ENCODE measurements at places on chromosomes 7 and 10.

GRCh38 chr7:143965280-143965679, 10.6 kb downstream of the OR2F1 start:
- no peak for DNase-seq

DNA sequence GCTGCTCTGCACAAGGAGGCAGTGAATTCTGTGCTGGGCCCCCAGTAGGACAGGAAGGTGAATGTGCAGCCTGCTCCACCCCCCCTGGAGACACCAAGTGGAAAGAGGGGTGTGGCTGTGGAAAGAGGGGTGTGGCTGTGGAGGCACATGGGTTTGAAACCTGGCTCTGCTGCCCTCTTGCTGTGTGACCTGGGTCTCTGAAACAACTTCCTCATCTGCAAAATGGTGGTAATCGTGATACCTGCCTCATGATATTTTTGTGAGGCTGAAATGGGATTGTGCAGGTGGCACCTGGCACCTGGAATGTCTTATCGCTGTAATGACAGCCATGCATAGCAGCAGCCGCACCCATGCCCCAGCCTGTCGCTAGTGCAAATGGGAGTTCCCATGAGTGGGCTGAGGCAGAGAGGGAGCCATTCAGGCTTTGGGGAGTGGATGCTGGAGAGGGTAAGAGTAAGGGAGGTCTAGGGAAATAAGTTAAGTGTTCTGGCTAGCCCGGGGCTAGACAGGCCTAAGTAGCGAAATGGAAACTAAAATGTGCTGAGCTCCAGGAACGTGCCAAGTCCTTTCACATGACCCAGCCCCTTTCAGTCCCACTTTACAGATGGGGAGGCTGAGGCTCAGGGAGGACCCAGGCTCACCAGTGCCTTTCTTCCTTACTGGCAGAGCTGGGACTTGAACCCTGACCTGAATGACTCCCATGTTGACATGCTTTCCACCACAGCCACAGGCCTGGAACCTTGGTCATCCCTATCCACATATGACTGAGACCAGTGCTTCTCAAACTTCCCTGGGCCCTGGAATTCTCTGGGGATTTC, 35.0 kb downstream of the C10orf105 start:
- no peak for DNase-seq

DNA sequence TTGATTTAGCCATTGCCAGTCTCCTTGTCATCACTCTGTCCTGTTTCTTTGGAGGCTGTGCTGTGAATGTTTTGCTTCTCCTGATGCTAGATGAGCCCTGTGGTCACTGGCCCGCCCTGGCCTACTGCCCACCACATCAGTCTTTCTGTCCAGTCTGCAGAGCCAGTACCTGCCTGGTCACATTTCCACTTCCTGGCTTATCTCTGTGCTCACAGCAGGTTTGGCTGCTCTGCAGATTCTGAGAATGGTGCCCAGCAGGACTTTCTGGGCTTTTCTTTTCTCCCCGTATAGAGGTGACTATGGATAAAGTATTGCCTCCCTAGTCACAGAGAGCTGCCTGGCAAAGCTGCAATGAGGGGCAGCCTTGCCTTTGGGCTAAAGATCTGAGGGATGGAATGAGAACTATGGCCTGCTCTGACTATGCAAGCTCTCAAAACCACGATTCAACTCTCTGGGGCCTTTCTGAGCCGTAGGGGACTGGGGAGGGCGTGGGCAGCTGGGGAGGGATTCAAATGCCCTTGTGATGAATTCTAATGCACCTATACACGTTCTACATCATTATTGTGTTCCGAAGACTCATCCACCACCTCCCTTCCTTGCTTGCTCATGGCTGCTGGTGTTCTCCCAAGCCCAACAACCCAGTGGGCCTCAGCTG, 410.4 kb upstream of the NPVF start:
- DNase-seq, result no peak

- DNase-seq, result peak; percentile 81
Observed at GRCh38 chr7:151382079-151382885, 27.6 kb downstream of the WDR86 start.

- no peak for DNase-seq
Observed at GRCh38 chr7:104176332-104176731, 31.5 kb downstream of the ORC5 start.

- no peak for DNase-seq
Observed at GRCh38 chr10:19857876-19858275, 41.6 kb downstream of the PLXDC2 start.

DNA sequence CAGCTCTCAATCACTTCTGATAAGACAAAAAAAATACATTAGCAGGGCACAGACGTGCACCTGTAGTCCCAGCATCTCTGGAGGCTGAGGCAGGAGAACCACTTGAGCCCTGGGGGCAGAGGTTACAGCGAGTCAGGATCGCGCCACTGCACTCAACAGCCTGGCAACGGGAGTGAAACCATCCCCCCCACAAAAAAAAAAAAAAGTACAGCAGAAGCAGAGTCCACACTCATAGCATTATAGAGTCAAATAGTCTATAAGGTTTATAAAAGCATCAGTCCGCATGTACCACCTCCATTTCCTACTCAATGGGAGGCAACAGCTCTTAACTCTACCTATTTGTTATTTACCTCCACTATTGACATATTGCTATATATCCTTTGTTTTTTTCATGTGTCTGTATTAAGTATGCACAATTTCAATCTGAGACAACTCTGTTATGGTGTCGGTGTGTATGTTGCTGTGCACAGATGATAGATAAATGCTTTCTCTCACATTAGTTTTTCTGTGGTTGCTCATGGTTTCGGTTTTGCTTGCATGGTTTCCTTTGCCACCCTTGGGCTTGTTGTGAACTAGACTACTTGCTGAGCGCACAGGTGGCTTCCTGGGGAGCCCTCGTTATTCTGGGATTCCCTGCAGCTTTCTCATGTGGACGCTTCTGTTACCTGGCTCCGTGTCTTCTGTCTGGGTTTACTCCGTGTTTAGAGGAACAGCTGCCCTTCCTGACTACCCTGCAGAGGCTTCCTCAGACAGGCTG, 40.4 kb downstream of the PROSER2 start:
- no peak for DNase-seq

DNA sequence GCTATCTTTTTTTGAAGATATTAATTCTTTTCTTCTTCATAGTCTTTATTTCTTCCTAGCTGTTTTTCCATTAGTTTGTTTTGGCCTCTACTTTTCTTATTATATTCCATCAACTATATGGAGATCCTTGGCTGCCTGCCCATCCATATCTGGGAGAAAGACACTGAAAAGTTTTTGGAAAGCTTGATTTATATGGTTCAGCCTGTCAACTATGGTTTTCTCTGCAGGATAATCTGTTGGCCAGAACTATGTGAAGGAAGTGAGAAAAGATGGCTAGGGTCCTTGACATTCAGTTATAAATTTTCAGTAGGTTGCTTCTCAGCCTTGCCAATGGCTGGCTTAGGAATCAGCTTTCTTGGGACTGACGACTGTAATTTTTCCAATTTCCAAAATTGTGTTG, 10.0 kb upstream of the CDK14 start:
- DNase-seq, result no peak

- DNase-seq, result no peak
Observed at GRCh38 chr7:113142385-113143119, 24.2 kb upstream of the SMIM30 start.

- no peak for DNase-seq
Observed at GRCh38 chr7:106032295-106032694, 69.2 kb downstream of the CDHR3 start.

- no peak for DNase-seq
Observed at GRCh38 chr10:43942096-43942850, 293.6 kb upstream of the ZNF32 start.

- no peak for DNase-seq
Observed at GRCh38 chr7:77197141-77197540, 2.5 kb downstream of the FGL2 start.

- no peak for DNase-seq
Observed at GRCh38 chr7:105878746-105879605, 2.6 kb upstream of the ATXN7L1 start.

- DNase-seq, result no peak
Observed at GRCh38 chr7:128801003-128801402, 9.2 kb downstream of the CCDC136 start.

DNA sequence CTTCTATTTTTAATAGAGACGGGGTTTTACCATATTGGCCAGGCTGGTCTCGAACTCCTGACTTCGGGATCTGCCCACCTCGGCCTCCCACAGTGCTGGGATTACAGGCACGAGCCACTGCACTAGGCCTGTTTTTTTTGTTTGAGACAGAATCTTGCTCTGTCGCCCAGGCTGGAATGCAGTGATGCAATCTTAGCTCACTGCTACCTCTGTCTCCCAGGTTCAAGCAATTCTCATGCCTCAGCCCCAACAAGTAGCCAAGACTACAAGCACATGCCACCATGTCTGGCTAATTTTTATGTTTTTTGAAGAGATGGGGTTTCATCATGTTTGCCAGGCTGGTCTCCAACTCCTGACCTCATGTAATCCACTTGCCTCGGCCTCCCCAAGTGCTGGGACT, 73.7 kb downstream of the TYW1B start:
- DNase-seq, result no peak

- no peak for DNase-seq
Observed at GRCh38 chr10:118499186-118499585, 96.3 kb downstream of the PRLHR start.

DNA sequence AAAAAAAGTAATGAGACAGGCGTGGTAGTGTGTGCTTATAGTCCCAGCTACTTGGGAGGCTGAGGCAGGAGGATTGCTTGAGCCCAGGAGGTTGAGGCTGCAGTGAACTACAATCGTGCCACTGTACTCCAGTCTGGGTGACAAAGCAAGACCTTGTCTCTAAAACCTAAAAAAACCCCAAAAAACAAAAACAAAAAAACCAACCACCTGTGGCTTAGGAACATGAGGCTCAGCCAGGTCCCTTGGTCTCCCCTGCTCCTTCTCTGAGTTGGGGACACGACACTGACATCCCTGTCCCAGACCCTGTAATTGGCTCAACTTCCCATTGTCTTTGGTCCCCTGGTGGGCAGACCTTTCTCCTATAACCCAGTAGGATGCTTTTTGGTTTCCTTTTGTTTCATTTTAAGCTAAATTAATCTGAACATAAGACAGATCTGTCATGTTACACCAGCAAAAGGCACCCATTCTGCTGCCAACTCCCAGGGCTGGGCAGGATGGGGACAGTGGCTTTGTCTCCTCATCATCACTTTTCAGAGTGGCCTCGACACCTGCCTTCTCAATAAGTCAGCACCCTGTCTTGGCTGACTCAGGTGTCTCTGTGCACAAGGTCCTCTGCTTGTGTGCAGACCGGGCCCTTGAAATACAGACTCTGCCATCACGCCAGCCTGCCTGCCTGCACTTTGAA, 74.4 kb downstream of the MYL10 start:
- DNase-seq, result no peak

- no peak for DNase-seq
Observed at GRCh38 chr10:6082496-6083395, 6.1 kb upstream of the RBM17 start.

DNA sequence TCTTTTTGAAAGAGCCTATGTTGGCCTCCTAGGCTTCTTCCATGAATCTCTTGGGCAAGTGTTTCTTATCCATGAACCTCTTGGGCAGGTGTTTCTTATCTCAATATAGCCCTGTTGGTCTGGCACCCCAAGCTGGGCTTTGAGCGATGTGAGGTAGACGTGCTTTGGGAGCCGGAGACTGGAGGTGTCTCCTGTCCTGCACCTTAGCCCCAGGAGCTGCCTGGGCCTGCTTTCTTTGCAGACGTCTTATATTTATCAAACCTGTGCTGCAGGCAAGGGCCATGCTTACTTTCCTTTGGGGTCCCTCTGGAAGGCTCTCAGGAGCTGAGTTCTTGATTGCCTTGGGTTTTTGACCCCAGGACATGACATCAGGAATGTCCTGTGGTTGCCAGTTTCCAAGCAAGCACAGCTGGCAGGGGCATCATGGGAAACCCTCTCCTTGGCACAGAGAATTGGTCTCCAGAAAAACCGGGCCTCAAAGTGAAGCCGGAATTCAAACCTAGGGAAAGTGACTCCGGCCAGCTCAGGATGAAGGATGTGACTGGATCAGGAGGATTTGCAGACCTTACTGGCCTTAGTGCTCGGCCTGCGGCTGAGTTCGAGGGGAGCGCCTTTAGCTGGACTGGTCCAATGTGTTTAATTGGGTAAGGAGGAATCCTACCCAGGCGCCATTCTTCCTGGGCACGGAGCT, 2.8 kb downstream of the JAKMIP3 start:
- no peak for DNase-seq

DNA sequence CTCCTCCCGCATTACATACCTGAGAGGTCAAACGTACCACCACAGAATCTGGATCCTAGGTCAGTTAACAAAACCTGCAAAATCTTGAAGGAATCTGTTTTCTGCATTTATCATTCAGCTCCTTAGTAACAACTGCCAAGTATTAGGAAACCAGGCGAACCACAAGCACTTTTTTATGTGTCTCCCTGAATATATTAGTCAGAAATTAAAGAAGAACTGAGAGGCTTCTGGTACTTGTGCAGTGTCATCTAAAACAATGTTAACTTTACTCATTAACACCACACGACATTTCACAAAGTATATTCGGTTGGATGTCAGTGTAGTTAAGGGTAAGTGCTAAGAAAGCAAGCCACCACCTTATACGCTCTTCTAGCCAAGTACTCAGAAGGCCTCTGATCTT, 2.5 kb downstream of the CCDC6 start:
- DNase-seq, result no peak

DNA sequence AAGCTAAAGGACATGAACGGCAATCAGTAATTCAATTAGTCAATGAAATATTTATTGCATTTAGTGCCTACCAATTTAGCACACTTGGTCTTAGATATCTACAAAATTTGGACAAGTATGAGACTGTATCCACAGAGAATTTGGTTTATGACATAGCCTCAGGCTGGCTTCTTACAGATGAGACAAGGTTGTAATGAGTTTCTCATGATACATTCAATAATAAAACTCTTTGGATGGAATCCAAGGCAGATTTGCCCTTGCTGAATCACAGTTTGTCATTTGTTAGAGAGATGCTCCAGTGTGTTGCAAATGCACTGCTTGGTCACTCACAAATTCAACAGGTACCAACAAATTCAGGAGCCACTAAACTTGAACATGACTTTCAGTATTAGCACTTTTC, 162.5 kb downstream of the GPR37 start:
- no peak for DNase-seq

DNA sequence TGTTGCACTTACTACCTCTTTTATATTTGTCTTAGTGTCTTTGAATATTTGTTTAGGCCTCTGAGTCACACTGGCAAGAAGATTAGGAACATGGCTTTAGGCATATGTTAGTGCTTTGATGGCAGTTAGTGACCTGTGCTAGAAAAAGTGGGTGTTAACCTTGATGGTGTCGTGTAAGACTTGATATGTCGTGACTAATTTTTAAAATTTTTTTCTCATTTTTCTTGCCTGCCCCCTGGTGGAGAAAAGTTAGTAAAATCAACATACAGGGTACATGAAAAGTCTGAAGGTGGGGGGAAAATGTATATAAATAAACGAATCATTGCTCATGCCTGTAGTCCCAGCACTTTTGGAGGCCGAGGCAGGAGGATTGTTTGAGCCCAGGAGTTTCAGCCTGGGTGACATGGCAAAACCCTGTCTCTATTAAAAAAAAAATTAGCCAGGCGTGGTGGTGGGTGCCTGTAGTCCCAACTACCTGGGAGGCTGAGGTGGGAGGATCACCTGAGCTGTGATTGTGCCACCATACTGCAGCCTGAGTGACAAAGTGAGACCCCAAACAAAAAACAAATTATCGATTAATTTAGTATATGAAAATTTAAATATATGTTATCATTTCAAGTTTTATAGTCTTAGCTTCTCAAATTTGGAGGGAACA, 44.6 kb downstream of the TAX1BP1 start:
- peak; percentile 7 for DNase-seq
